ENCODE measurements at places on chromosomes 6 and 20.

- DNase-seq: no peak
Observed at GRCh38 chr20:62368392-62368975, 1.4 kb upstream of the LAMA5 start.

- DNase-seq: no peak
Observed at GRCh38 chr6:150627585-150628025, 27.9 kb downstream of the PLEKHG1 start.

- no peak for DNase-seq
Observed at GRCh38 chr6:126308362-126308761, 31.6 kb upstream of the CENPW start.

DNA sequence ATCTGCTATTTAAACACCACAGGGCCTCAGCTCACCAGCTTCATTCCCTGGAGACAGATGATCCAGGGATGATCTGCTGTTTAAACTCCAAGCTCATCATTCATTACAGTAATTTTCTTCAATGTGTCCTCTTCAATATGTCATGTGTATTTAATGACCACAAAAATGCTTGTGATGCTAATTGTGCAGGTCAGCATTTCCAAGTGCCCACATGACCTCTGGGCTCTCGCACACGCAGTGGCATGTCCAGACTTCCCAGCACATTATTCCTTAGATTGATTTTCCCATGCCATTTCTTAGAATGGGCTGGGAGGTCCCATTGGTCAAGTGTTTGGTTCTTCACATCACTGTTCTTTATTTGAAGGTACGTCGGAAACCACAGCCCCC is 434.4 kb downstream of the HAO1 start:
- no peak for DNase-seq

- no peak for DNase-seq
Observed at GRCh38 chr6:44474190-44474631, 86.7 kb downstream of the CDC5L start.

GRCh38 chr6:163757520-163757919 is 343.0 kb downstream of the QKI start:
- DNase-seq: no peak

DNA sequence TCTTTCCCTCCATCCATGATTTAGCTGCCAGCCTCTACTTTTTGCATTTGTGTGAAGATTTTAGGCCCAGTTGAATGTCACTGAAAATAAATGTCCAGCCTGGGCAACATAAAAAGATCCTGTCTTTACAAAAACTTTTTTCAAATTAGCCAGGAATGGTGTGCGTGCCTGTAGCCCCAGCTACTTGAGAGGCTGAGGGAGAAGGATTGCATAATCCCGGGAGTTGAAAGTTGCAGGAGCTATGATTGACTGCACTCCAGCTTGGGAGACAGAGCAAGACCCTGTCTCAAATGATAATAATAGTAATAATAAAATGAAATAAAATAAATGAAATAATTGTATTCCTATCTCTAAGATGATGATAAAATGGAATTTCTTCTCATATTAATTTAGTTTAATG is 5.0 kb upstream of the GFOD1 start:
- no peak for DNase-seq

DNA sequence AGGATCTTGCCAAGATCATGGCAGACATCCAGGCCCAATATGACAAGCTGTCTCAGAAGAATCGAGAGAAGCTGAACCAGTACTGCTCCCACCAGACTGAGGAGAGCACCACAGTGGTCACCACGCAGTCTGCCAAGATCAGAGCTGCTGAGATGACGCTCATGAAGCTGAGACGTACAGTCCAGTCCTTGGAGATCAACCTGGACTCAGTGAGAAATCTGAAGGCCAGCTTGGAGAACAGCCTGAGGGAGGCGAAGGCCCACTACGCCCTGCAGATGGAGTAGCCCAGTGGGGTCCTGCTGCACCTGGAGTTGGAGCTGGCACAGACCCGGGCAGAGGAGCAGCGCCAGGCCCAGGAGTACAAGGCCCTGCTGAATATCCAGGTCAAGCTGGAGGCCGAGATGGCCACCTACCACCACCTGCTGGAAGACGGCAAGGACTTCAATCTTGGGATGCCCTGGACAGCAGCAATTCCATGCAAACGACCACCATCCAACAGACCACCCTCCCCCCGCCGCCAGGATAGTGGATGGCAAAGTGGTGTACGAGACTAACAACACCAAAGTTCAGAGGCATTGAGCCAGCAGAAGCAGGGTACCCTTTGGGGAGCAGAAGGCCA is 44.7 kb upstream of the GRM4 start:
- DNase-seq: no peak

DNA sequence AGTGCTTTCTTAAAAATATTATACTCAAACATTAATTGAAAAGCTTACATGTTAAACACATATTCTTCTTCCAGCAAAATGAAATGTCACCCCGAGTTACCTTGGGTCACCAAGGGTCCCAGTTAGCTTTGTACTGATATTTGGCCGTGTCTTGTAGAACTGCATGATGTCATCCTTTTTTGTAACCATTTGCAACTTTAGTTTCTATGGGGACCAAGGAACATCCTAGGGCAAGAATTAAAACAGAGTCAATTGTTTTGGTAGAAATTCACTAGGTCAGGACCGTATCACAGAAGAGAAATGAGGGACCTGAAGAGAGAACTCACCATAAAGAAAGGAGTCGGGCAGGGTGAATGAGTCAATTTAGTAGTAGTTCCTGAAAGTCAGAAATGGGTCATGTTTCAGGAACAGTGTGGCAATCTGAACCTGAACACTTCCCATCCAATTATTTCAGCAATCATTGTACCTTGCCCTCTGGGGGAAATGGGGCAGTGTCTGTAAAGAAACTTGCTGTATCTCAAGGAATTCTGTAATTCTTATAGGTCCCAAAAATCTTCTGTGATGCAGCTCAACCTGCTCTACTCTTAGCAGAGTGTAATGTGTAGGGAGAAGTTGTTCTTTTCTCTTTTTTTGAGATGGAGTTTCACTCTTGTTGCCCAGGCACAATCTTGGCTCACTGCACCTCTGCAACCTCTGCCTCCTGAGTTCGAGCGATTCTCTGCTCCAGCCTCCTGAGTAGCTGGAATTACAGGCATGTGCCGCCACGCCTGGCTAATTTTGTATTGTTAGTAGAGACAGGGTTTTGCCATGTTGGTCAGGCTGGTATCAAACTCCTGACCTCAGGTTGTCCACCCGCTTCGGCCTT is 5.3 kb upstream of the AKAP7 start:
- no peak for DNase-seq

GRCh38 chr6:158654960-158655489 is 5.2 kb downstream of the SYTL3 start:
- no peak for DNase-seq

GRCh38 chr20:21090721-21091120 is 15.4 kb downstream of the LINC00237 start:
- DNase-seq: no peak

DNA sequence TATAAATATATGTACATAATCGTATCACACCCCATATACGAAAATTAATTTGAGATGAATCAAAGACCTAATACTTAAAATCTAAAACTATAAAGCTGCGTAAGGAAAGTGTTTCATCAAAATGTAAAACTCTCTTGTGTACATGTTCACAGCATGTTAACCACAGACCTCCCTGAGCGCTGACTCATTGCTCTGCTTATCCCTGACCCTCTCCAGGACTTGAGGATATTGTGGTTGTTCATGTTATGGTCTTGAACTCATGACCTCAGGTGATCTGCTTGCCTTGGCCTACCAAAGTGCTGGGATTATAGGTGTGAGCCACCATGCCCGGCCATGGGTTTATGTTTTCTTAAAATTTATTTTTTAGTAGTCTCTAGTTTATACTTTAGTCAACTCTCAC is 14.2 kb downstream of the FAM83B start:
- no peak for DNase-seq

GRCh38 chr20:41716436-41716835 is 98.3 kb upstream of the CHD6 start:
- no peak for DNase-seq

GRCh38 chr20:55676097-55676496 is 329.2 kb downstream of the CBLN4 start:
- no peak for DNase-seq

GRCh38 chr6:39223555-39223954 is 5.7 kb downstream of the KCNK5 start:
- DNase-seq: no peak

- DNase-seq: no peak
Observed at GRCh38 chr20:63642527-63643247, 10.5 kb downstream of the STMN3 start.

DNA sequence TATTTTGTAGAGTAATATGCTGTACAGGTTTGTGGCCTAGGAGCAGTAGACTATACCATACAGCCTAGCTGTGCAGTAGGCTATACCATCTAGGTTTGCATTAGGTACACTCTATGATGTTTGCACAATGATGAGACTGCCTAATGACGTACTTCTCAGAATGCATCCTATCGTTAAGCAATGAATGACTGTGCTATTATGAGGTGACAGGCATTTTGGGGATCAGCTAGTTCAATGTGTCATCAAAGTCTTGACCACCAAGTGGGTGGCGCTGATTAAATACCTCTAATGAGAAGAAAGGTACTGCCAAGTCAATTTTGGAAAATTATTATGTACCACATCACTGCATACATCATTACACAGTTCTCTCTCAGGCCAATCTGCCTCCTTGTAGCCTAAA is 190.2 kb downstream of the BACH2 start:
- no peak for DNase-seq

DNA sequence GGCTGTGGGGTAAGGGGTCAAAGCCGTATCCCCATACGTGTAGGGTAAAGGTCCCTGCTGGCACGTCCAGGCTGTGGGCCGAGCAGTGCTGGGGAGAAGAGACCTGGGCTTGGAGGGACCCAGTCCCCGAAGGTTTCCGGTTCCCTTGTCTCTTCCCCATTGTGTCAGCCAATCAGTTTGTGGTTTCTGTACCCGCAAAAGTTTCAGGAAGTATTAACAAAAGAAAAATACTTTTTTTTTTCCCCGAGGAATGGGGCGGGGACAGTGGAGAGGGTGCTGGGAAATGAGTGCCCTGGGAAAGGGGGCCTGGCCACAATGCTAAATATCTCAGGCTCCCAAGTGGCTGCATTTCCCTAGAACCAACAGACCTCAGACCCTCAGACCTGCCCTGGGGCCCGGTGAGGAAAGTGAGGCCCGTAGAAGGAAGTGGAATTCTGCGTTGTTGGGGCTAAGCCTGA is 15.2 kb upstream of the AMD1 start:
- DNase-seq: no peak

- DNase-seq: no peak
Observed at GRCh38 chr6:33132081-33132524, 56.3 kb downstream of the HLA-DPB1 start.

DNA sequence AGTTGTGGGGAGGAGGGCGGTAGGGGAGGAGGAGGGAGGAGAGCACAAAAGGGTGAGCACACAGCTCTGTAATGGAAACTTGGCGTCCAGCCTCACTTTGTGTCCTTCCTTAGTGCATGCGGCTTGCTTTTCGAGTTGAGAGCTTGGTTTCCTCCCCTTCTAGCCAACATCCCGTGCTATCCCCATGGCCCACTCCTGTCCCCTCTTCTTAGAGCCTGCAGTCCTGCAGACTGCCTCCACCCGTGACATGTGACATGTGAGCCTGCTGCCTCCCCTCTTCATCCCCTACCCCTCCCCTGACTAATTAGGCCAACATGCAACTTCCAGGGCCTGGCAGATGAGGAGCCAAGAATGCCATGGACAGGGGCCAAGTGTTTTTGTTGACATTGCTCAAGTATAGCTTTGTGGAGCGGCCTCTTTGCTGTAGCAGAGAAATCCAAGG is 63.2 kb downstream of the SLC24A3 start:
- no peak for DNase-seq

DNA sequence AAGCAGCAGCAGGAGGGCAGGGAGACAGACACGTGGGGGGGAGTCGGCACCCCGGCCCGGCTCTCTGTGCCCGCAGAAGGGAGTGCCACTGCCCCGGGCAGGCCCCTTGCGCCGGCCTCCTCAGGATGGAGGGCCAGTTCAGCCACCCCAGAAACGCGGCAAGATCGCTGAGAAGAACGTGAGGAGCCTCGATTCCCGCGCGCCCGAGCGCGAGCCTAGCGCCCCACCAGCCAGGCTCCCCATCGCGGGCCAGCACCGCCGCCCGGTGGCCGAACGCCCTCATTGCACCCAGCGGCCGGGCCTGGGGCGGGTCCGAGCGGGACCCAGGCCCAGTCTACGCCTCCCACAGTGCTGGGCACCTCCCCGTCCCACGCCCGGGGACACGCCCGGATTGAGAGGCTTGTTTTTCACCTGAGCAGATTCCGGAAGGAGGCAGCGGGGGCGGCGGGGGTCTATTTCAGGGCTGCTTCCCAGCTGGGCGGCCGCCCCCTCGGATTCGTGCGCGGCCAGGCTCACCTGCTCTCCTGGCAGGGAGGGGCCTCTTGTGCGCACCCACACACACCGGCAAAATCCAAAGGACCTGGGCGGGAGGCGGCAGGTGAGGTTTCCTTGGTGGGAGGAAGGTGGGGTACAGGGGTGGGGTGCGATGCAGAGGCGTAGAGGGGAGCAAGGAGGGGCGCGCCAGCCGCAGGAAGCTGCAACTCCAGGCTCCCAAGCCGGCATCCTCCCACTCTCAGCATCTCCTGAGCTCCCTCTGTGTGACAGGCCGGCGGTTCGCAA is 9.0 kb upstream of the GRM4 start:
- no peak for DNase-seq

GRCh38 chr6:112330071-112330878 is 16.9 kb upstream of the RFPL4B start:
- DNase-seq: no peak

DNA sequence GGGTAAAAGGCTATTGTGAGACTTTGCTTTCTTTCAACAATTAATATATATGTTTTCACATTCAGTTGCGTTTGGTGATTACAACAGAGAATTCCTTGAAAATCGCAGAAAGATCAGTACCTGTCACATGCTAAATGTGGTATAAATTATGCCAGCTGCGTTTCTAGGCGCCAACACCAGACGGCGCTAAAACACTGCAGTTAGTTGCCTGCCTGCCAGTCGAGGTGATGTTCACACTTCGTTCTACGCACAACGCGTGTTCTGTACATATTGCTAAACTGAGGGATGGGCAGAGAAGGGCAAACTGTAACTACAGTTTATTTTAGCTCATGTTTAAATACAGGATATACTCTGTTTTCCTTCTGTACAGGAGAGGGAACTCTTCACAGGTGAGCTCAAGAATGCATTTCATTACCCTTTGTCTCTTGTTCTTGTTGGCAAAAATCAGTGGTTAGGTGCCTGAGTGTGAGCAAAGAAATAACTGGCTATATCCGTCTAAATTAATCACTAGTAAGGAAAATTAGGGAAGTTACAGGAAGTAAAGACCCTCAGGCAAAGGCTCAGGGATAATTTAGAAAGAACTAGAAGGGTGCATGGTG is 100.1 kb upstream of the RGS17 start:
- DNase-seq: no peak

- no peak for DNase-seq
Observed at GRCh38 chr6:105646391-105646867, 243.5 kb upstream of the PREP start.
